ENCODE measurements at places on chromosomes 4 and X.

DNA sequence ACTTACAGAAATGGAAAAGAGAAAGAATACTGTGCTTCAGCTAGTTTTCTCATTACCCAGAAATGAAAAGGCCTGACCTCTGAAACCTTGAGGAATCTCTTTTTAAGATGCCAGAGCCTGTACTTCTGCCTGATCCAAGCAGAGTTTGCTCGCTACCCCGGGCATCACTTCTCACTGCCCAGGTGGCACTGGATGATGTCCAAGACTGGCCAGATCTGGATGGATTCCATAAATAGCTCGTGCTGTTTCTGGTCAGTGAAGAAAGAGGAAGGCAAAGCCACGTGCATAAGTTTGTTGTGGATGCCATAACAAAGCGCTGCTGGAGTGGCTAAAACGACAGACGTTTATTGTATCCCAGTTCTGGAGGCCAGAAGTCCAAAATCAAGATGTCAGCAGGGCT is 133.5 kb downstream of the TBL1X start:
- no peak for DNase-seq

GRCh38 chrX:7689791-7690412 is 153.1 kb upstream of the VCX start:
- no peak for DNase-seq

DNA sequence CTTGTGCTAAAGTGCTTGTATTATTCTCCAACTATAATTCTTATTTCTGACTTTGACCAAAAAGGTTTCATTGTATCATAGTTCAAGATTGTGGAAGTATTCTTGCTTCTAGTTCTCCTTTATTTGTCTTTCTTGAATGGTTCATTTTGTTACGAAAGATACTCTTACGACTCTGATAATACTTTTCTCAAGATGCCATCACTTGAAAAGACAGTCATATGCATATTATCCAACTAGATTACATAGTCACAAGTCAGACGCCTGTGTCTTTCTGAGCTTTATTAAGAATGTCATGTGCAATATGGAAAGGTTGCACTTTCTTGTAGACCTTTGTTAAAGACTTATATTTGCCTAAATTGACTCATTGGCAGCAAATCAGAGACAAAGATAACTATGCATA is 71.4 kb upstream of the HPGD start:
- DNase-seq = no peak

GRCh38 chr4:139145552-139145932 is 31.5 kb downstream of the ELF2 start:
- no peak for DNase-seq

DNA sequence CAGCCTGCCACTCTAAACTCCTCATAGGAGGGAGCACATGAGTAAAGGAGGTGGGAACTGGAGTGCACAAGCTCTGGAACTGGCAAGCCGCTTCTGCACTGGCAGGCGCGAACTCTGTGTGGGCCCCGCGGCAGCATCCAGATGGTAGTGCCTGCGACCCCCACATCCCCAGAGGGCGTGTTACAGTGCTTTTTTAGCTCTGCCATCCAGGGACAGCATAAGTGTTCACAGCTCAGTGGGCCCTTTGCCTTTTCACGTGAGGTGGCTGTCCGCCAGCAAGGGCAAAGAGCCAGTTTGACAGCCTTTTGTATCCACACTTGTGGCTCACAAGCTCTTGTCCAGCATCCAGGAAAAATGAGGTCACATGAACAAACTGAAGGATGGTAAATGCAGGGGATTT is 581.6 kb upstream of the DIAPH2 start:
- DNase-seq = no peak

- no peak for DNase-seq
Measured at GRCh38 chr4:95701500-95702170, 138.3 kb upstream of the PDHA2 start.

GRCh38 chrX:3076416-3076991 is 35.2 kb downstream of the ARSF start:
- no peak for DNase-seq

DNA sequence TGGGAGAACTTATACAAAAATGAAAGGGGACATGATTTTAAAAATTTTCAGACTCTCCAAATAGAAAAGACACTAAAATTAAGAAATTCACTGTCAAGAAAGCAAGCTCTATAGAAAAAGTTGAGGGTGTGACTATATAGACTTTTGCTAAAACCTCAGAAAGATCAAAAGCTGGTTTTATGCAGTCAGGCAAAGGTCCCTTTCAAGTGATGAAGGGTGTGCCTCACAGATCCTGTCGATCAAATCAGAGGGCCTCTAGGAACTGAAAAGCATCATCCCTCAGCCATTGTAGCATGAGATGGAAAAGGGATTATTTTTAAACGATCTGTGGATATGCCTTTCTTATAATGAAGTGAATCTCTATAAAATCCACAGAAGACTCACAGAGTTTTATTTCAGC is 116.5 kb downstream of the FAM13A start:
- no peak for DNase-seq

DNA sequence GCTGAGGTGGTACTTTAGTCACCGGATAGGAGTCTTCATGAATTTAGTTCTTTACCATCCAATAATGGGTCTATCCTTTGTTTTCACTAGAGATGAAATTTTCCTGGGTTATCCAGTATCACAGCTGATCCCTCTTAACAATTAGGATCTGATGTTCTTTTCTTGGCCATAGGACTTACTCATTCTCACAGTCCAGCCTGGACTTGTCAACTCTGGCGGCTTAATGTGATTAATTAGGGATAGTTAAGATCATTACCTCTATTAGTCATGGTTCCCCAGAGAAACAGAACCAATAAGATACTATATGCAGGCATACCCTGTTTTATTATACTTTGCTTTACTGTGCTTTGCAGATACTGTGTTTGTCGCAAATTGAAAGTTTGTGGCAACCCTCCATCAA is 272.7 kb upstream of the FAT4 start:
- DNase-seq = no peak

All from stimulated activated CD4-positive, alpha-beta T cell treated with anti-CD3 and anti-CD28 coated beads, TNF-alpha, amount 100 ng/mL, for 48 hours (primary cell).